ENCODE measurements at places on chromosomes 4 and X.

- DNase-seq, result no peak
These were observed 323.2 kb downstream of the RAB28 start for GRCh38 chr4:13160920-13161319.

DNA sequence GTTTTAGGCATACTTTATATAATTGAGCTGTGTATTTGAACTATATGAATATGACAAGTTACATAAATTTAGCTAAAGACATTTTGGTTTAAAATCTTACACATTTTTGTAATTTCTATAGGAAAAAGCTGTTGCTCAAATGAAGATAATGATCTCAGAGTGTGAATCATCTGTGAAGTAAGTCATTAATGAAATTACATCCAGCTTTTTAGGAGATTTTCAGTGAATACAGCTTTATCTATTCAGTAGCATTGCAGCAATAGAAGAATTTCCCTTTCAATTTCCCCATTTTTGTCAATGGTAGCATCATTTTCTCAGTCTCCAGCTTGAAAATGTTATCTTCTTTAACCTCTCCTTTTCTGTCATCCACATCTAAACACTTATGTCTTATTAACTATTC, 59.5 kb downstream of the CEP135 start:
- no peak for DNase-seq

GRCh38 chrX:20369468-20369867, 102.8 kb upstream of the RPS6KA3 start:
- no peak for DNase-seq

DNA sequence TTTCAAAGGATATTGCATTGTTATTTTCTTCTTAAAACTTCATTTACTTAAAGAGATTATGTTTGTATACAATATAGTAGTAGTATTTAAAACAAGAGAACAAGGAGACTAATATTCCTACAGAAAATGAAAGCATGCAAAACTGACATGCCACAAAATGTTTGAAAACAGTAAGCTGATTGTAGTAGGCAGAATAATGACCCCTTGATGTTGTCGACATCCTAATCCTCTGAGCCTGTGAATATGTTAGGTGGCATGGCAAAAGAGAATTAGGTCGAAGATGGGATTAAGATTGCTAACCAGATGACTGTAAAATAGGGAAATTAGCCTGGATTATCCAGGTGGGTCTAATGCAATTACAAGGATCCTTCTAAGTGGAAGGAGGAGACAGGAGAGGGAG, 522.2 kb upstream of the NR3C2 start:
- no peak for DNase-seq

DNA sequence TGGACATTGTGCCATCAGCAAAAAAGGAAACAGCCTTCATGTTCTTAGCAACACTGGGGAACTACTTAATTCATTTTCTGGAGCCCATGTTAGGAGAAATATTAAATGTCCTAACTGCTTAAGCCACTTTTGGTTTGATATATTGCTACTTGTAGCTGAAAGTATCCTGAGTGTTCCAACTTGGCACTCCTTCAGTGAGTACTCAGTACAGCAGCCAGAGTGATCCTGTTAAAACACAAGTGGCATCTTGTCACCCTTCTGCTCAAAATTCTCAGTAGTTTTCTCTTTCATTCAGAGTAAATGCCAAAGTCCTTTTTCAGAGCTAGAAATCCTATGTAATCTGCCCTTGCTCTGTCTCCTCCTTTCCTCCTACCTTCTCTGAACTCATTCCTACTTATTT, 522.0 kb downstream of the GRID2 start:
- DNase-seq, result no peak

GRCh38 chrX:154526901-154527675, 11.1 kb upstream of the FAM3A start:
- DNase-seq, result peak; percentile 94

DNA sequence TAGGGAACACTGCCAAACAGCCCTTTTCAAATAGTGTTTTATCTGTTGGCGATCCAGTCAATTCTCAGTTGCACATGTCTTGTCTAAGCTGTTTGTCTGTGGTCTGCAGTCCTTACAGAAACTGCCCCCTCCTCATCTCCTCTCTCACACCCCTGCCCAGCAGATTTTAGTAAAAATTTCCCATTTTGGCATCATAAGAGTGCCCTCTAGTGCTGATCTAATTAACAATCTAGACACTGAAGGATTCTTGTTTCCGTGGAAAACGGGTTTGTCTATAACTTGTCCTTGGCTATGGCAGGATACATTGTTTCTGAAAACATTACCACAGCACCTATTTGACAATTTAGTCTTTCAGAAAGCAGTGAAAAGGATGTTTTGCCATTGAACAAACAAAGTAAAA, 227.2 kb upstream of the MBNL3 start:
- DNase-seq, result no peak

GRCh38 chrX:130186651-130187050, 14.9 kb downstream of the RAB33A start:
- DNase-seq, result no peak

- DNase-seq, result no peak
These were observed 140.0 kb downstream of the DHRSX start for GRCh38 chrX:2360731-2361130.

GRCh38 chrX:17160975-17161374, 214.0 kb upstream of the NHS start:
- peak; percentile 16 for DNase-seq

GRCh38 chr4:183074288-183074990, 24.6 kb upstream of the WWC2 start:
- DNase-seq, result no peak

GRCh38 chr4:17930256-17930655, 91.3 kb downstream of the LCORL start:
- DNase-seq, result no peak

- DNase-seq, result no peak
These were observed 27.9 kb upstream of the NAF1 start for GRCh38 chr4:163194593-163194992.

DNA sequence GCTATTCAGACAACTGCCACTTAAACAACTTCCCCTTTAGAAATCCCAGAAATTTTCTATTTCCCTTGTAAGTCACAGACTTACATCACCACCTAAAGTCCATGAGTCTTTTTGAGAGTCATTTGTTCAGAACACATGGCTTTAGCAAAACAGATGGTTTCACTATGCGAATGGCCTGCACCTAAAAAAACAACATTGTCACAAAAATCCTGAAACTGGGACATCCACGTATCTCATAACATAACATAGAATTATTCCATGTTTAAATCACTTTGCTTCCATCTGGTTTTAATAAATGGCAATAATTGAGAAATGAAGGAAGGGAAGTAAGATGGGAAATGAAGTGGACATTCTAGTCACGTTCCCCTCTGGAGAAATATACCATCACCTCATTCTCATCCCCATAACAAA, 155.3 kb upstream of the EDNRA start:
- no peak for DNase-seq

- no peak for DNase-seq
These were observed 77.9 kb upstream of the ANKRD50 start for GRCh38 chr4:124790471-124790870.

DNA sequence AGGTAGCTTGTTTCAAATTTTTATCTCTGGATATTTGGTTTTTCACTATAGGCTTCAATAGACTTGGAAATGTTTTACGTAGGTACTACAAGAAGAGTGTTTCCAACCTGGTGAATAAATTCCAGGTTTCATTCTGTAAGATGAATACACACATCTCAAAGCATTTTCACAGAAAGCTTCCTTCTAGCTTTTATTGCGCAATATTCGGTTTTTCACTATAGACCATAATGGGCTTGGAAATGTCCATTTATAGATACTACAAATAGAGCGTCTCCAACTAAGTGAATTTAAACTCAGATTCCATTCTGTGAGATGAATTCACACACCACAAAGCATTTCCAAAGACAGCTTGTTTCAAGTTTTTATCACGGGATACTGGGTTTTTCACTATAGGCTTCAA, 857.7 kb upstream of the HS3ST1 start:
- DNase-seq, result no peak

DNA sequence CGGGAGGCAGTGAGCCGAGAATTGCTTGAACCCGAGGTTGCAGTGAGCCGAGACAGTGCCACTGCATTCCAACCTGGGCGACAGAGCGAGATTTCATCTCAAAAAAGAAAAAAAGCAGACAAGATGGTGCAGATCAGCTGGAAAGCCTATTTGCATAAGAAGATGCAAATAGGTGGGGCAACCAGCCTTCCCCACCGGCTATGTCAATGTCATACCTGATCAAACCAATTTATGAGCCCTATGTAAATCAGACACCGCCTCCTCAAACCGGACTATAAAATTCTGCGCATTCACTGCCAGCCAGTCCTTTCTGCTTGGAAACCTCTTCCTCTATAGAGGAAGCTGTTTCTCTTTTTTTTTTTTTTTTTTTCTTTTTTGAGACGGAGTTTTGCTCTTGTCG, 64.5 kb upstream of the CHRNA9 start:
- DNase-seq, result no peak

DNA sequence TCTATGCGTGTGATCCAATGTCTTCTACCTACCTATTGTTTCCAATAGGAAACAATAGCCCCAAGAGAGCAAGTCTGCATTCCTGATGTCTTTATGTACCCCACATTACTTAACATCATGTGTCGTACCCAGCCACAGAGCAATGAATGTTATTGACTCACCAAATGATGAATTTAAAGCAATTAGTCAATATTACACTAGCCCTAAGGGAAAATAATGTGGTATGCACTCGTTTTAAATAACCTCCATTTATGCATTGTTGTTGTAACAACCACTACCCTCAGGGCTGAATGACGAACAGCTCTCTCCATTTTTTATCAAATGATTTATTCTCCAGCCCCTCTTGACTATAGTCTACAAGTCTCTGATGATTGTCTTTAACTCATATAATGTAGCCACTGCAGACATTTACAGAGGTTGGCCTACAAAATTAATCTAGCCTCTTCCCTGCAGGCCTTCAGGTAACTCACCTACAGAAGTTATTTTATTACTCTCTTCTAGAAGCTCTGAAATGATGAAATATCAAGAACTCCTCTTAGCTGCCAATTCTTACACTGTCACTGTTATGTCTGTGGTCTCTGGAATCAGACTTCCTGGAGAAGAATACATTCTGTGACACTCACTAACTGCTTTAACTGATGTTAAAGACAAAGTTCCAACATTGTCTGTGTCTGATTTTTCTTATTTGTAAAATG, 601.7 kb upstream of the GRIA3 start:
- DNase-seq, result no peak

DNA sequence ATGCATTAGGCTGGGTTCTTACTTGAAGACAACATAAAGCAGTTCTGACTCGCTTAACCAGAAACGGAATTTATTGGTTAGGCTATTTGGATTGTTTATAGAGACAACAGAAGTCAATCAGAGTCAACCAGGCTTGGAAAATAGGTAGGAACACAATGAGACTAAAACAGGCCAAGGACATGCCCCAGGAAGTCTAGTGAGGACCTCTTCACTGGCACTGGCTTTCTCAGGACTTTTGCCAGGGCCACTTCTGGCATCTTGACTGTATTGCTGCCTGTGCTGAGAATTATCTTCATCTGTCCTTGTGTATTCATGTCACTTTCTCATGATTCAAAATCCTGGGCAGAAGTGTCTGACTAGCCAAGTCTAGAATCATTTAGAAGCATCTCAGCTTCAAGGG, 19.6 kb downstream of the PGAM4 start:
- DNase-seq, result no peak

- DNase-seq, result peak; percentile 74
These were observed 19.8 kb upstream of the TASL start for GRCh38 chrX:30597216-30598012.

GRCh38 chrX:129777218-129778030, 2.3 kb upstream of the SASH3 start:
- peak; percentile 95 for DNase-seq

GRCh38 chrX:1727531-1728027, 112.7 kb downstream of the ASMT start:
- no peak for DNase-seq

DNA sequence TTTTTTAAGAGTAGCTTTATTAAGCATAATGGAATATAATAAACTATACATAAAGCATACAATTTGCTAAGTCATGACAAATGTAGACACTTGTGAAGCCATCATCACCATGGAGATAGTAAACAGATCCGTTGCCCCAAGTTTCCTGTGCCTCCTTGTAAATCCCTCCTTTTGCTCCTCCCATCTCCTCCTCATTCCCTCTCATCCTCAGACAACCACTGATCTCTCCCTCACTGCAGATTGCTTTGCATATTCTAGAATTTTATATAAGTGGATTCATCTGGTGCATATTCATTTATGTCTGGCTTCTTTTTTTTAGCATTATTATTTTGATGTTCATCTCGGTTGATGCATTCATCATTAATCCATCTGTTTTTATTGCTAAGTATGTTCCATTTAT, 67.0 kb downstream of the CYTL1 start:
- no peak for DNase-seq

- DNase-seq, result peak; percentile 53
These were observed 81.9 kb upstream of the QRFPR start for GRCh38 chr4:121462660-121463261.

DNA sequence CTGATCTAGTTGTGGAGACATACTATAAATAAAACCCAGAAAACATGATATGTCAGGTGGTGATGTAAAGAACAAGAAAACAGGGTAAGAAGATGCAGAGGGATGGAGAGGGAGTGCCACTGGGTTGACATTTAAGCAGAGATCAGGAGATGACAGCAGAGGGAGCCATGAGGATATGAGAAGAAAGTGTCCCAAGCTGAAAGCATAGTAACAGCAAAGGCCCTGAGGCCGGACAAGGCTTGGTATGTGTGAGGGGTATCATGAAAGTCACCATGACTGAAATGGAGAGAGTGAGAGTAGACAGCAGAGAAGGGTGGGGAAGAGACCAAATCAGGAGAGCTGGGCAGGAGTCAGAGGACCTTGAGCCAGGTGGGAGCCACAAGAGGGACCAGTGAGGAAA, 3.4 kb downstream of the GPKOW start:
- DNase-seq, result peak; percentile 41

DNA sequence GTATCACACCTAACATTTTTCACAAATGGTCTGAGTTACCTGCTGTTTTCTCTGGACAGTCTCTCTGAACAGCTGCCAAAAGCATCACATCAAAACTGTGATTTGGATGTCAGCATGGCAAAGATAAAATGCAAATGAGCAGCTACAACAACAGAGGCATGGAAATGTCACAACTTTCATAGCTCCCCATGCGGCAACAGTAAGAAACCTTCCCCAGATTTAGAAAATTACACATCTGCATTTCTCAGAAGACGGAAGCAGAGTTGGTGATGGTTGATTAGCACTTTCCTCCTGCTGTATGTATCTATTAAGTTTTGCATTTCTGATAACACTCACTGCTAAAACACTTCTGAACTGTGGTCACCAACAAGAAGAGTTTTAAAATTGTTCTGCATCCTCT, 9.7 kb downstream of the PRKG2 start:
- no peak for DNase-seq
